ENCODE measurements at places on chromosomes 1 and 21. TPM values are rescaled to one million over a fixed set of nuclear protein-coding genes. Genes with fewer than 3 reads are reported as not detected.

Gene CLEC20A
- not detected for total RNA-seq

DNA sequence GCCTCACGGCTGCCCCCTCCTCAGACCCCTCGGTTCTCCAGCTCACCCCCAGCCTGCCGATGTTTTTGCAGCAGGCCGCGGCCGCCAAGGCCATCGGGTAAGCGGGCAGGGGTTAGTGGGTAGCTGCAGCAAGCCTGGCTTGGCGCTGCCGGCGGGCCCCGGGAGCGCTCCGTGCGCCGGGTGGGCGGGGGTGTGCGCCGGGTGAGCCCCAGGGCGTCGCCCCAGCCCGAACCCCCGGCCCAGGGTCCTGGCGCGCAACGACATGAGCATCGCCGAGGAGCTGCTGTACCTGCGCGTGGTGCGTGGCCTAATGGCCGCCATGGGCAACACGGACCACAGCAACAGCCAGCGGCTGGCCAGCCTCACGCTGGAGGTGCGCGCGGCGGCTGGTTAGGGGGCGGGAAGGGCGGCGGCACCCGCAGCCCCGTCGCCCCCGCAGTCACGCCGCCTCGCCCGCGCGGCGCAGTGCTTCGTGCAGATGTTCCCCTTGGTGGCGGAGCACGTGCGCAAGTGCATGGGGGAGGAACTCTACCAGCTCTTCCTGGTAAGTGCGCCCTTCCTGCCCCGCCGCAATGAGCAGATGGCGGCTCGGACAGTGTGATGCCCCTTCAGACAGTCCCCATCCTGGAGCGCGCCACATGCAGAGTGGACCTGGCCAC lies 6.5 kb downstream of the RNU5D-1 start:
- DNase-seq = no peak

DNA sequence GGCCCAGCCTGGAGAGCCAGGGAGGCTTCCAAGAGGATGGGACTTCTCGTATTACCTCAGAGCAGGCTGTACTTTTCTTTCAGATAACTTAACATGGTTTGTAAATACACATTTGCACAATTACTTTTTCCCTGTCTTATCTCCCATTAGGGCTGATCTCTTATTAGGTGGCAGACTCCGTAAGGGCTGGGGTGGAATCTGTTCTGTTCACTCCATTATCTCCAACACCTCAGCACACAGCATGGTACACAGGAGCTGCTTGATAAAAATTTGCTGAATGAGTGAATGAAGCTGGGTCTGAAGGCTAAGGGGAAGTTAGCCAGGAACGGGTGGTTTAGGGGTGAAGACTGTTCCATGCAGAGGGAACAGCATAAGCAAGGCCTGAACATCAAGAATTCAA lies 48.9 kb downstream of the LDLRAD2 start:
- no peak for DNase-seq

- DNase-seq = no peak
These were observed 8.6 kb downstream of the JAM2 start for GRCh38 chr21:25647647-25648046.

DNA sequence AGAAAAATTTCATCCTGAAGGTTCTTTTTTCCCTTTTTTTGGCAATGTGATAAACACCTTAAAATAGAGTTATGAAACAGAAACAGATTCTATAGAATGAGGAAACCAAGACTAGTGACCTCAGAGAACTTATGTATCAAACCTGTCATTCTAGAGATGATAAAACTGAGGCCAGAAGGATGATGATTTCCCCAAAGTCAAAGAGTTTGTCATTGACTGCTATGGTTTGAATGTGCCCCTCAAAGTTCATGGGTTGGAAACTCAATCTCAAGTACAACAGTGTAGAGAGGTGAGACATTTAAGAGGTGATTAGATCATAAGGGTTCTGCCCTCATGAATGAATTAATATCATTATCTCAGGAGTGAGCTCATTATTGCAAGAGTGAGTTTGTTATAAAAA lies 13.7 kb upstream of the BEND5 start:
- no peak for DNase-seq

Gene MROH7
- total RNA-seq = 2.4 TPM

Gene HES3
- total RNA-seq = not detected

- DNase-seq = peak; percentile 80
These were observed 306.2 kb downstream of the PTPRU start for GRCh38 chr1:29542548-29542947.

- DNase-seq = no peak
These were observed 92.1 kb upstream of the ARTN start for GRCh38 chr1:43841321-43842174.
